ENCODE measurements at places on chromosomes 2 and 18.

GRCh38 chr2:86360776-86361175 lies 23.4 kb upstream of the REEP1 start:
- no peak for DNase-seq

DNA sequence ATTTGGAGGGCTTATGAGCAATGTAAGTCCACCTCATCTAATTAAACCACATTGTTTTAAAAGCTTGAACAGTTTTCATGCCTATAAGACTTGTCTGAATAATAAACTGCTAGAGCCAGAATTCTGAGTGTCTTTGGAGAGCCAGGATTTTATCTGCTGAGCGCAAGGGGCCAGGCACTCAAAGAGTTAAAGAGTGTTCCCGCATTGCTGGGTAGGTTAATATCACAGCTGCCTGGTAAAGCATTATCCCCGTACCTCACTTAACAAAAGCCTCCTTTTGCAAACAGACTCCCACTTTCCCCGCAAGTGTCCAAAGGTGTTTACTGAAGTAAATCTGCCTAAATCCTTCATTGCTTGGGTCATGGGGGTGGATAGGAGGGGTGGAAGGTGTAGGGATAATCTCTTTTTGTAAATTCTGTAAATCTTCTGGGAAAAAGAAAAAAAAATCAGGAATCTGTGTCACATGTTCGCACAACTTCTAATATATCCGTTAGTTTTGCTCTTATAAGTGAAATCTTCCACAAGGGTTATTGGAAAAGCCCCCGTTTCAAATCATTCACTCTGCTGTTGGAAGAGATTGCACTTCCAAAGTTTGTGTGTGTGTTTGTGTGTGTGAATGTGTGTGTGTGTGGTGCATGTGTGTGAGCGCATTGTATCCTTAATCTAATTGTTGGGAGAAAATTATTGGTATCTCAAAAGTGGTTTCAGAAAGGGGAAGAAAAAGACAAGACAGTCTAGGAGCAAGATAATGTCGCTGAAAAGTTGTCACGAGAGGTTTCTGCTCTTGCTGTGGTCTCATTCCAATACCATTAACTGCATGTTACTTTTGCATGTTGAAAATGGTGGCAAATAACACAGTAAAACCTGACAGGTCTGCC lies 10.7 kb downstream of the ZEB2 start:
- no peak for DNase-seq

GRCh38 chr18:44896846-44897245 lies 216.2 kb downstream of the SETBP1 start:
- no peak for DNase-seq

DNA sequence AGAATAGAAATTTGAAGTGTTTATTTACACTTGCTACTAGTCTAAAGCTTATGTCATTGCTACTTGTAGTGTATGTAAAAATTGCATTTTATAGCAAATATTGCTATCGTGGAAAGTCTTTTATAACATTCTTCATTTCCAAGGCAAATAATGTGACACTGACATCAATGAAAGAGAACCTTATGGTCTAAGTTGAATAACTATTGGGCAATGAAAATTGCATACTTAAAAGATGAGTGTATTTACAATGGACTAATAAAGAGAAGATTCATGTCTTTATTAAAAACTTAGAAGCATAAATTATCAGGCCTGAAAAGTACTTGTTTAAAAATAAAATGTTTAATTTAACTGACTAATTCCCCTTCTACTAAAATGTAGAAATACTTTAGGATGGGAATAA lies 82.2 kb downstream of the LRP1B start:
- no peak for DNase-seq

DNA sequence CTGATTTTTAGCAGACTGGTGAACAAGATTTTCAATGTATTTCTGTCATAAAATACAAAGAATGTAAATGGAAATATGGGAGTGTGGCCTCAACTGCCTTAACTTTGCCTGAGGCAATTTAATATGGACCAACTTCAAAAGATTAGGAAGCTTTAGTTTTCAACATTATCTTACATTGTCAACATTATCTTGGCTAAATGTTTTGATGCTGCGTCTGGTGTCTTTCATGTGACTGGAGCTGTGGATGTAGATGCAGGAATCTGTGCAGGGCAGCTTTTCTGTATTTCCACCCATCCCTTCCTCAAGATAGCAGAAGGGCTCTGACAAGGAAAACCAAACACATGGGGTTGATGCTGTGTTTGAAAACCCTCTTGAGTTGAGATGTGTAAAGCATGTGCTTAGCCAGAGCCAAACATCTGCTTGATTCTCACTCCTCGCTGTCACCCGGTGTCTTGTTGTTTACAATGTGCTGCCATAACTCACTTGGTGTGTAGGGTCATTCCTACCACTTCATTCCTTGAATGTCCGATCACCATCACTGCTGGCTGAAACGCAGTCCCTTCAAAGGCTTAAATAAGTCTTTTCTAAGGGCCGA lies 33.0 kb downstream of the COPS8 start:
- no peak for DNase-seq

- DNase-seq: no peak
These were observed 160.2 kb downstream of the PMAIP1 start for GRCh38 chr18:60060026-60060425.

GRCh38 chr2:169362118-169362893 lies at the start of gene LRP2:
TSS of gene LRP2 (minus strand) at chr2:169362534. CDS start at chr2:169362399, 135 bp downstream.
- peak; percentile 46 for DNase-seq

DNA sequence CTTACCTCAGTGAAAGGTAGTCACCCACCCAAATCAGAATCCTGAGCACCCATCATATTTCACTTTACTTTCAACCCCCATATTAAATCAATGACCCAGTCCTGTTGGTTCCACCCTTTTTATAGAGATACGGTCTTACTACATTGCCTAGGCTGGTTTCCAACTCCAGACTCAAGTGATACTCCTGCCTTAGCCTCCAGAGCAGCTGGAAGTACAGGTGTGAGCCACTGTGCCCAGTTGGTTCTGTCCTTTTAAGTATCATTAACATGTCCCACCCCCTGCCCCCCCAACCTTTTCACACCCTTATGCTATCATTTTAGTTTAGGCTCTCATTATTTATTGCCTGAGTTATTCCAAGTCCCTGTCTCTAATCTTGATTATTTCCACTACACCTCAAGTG lies 28.7 kb downstream of the MSH6 start:
- DNase-seq: no peak

DNA sequence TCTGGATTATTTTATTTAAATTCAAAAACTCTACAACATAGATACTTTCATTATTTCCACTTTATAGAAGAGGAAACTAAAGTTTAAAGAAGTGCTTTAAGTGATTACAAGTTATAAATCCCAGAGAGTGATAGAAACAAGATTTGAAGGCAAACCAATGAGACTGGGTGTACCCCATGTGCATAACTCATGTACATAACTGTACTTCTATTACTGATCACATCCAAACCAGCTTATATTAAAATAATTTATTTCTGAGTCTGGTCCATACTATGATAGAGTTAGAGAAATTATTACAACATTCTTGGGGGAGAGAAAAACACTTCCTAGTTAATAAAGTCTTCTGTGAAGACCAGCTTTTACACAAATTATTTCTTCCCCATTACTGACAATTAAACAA lies 221.4 kb downstream of the EXOC6B start:
- no peak for DNase-seq

DNA sequence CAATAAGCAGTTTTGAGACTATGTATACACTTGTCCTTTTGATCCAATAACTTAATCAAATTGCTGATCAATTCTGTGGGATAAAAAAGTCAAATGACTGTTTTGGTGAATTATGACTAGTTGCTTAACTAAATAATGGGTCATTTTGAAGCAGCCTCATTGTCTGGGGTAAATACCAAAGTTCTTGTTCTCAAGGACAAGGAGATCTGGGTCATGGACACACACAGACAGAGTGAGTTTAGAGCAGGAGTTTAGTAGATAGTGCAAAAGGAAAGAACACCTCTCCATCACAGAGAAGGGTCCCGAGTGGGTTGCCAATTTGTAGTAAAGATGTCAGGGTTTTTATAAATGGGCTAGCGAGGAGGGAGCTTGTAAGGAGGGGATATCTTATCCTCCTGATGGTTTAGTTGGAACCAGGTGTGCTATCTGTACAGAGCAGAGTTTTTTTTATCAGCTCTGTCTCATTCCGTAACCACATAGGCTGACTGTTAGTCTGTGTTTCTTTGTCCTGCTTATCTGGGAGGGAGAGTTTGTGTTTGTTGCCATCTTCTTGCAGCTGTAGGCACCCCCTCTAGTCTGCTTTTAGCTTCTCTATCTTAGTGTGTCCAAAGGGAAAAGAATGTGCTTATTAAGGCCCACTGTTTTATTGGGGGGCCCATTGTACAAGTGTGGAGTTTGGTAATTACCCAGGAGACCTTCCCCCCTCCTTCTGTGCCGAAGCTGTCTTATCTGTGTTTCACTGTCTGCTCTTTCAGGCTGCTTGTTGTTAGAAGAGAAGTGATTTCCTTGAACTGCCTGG lies 48.7 kb upstream of the C1GALT1C1L start:
- DNase-seq: no peak

DNA sequence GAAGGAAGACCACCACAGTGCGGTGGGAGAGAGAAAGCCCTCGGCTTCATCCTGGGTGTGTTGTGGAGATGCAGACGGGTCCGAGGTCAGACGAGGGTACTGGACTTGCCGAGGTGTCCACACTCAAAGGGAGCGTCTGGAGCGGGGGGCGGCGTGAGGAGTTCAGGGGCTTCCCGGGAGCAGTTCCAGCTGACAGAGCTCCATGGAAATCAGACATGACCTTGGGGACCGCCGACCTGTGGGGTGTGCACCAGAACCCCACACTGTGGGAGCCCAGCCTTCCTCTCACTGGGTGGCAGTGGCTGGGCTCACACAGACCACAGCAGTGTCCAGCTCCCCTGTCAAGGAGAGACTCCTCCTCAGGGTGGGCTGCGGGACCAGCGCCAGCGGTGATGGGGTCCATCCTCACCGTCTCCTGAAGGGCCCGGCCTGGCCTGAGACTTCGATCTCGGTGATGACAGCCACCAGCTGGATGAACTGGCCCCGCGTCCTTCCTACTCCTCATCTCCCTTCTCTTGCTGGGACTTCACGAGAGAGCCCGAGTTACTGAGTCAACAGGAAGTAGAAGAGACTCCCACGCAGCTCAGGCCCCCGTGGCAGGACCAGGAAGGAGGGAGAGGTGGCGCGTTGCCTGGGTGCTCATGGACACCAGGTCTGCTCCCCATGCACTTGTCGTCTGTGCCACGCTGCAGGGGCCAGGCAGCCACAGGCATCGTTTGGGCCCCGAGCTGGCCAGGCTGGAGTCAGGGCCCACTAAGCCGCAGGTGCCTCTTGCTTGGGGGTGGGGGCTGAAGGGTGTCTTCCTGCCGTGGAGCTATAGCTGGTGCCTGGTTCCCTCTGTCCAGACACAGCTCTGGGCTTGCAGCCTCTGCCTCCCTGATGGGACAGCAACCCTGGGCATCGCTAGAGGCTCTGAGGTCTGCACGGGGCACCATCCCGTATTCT lies 101.9 kb upstream of the CTDP1 start:
- peak; percentile 87 for DNase-seq

Measured in suppressor macrophage treated with lipopolysaccharide for 1 hour (primary cell).